ENCODE measurements at places on chromosomes 7 and 10.

DNA sequence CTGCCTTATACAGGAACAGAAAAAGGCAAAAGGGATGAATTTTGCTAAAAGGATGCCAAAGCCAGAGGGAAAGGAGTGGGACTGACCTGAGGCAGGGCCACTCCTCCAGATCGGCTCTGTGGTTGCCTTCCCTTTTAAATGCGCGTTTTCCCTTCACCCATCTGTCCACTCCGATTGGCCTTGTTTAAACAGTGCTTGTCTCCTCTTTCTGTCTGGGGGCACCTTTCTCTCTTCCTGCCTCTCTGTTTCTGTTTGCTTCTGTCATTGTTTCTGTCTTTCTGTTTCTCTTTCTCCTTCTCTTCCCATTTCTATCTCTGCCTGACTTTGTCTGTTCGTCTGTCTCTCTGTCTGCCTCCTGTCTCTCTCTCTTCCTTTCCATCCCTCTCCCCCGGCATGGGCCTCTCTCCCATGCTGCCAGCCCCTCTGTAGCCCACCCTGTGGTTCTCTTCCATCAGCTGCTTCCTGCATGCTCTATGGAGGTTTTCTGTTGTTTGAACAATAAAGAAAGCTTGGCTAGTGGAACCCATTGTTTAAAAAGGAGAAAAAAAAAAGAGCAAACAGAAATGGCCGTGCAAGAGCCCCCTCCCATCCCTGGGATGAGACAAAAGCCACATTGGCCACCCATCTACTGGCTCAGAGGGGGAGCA is 29.5 kb upstream of the HSPB1 start:
- no peak for DNase-seq

- DNase-seq, result no peak
Measured at GRCh38 chr10:49187950-49188761, at the start of gene TMEM273. Gene TMEM273, minus strand, starts transcription at chr10:49188391. Its CDS starts 55 bp downstream, at chr10:49188336.

GRCh38 chr7:2947058-2947780 is 96.4 kb downstream of the CARD11 start:
- DNase-seq, result no peak

GRCh38 chr7:119065966-119066365 is 841.5 kb downstream of the ANKRD7 start:
- DNase-seq, result no peak

GRCh38 chr7:101308245-101309085 is 13.1 kb downstream of the IFT22 start:
- peak; percentile 73 for DNase-seq

DNA sequence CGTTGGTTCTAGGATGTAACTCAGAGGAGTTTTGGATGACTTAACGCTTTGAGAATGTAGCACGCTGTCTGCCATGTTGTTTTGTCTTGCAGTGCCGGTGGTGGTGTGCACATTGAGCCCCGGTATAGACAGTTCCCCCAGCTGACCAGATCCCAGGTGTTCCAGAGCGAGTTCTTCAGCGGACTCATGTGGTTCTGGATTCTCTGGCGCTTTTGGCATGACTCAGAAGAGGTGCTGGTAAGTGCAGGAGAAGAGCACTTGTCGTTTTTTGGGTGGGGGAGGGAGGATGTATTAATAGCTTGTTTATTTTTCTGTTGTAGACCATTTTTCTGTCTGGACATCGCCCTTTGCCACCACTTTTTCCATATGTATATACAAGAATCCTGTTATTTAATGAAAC is 6.3 kb downstream of the NDUFB2 start:
- DNase-seq, result no peak

- no peak for DNase-seq
Measured at GRCh38 chr10:62692085-62692484, 112.4 kb upstream of the ADO start.

GRCh38 chr10:71812913-71813590 is 38.0 kb downstream of the PSAP start:
- DNase-seq, result no peak

GRCh38 chr10:85557706-85558105 is 808.9 kb downstream of the GRID1 start:
- DNase-seq, result no peak

GRCh38 chr10:4607681-4608080 is 218.3 kb upstream of the AKR1E2 start:
- no peak for DNase-seq

DNA sequence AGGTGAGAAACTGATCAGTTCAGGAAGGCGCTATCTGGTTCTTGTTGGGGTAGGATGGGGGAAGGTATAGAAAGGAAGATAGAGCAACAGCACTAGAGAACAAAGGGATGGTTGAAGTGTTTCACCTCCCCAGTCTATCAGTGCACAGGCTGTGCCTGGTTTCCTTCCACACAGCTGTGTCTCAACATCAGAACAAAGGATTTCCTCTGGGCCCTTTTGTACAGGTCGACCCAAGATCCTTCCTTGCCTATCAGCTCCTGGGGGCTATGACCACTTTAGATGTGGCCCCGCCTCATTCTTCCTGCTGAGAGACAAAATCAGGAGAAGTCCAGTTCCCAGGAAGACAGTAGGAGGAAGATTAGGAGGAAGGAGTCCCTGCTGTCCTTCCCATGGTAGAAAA is 65.6 kb downstream of the NAMPT start:
- no peak for DNase-seq

DNA sequence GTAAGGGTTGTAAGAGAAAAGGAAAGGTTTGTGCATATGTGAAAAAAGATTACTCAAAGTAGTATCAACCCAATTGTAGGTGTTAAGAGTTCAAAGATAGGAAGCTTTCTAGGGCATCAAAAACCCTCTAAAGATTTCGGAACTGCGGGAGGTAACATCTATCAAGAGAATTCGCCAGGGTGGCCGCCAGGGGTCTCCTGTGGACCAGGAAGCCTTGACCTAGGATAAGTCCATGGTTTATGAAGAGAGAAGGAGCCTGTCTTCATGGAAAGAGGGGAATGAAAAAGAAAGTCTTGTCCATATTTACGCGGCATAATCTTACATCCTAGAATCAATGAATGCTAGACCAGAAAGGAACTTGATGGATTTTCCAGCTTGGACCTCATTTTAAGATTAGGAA is 140.7 kb upstream of the CALCR start:
- DNase-seq, result peak; percentile 16

All from mammary epithelial cell (primary cell).